ENCODE measurements at places on chromosomes 12 and 14.

GRCh38 chr14:105049753-105050550, 15.3 kb downstream of the GPR132 start:
- no peak for DNase-seq

GRCh38 chr14:93115821-93116675, at the start of gene ITPK1:
Gene ITPK1, minus strand, starts transcription at chr14:93115925. Its CDS starts 762 bp downstream, at chr14:93115163.
- DNase-seq = peak; percentile 61

GRCh38 chr12:113796852-113797534, 169.1 kb downstream of the RBM19 start:
- DNase-seq = no peak

- no peak for DNase-seq
Measured at GRCh38 chr12:98317939-98318899, 197.2 kb upstream of the TMPO start.

DNA sequence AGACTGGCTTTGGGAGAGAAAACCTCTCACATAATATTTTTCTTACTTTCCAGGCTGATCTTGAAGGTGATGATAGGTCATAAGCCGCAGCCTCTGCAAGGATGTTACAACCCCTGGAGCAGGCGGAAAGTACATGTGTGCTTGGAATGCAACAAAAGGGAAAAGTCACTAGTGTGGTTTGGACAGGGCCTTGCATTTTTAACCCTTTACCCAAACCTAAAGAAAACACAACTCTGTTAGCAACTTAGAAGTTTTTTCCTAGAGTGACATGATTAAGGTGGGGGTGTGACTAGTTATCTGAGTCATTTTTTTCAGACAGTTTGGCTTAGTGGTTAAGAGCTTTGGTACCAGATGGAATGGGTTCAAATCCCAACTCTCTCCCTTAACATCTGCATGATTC, 97.0 kb downstream of the TMEM30B start:
- DNase-seq = no peak

DNA sequence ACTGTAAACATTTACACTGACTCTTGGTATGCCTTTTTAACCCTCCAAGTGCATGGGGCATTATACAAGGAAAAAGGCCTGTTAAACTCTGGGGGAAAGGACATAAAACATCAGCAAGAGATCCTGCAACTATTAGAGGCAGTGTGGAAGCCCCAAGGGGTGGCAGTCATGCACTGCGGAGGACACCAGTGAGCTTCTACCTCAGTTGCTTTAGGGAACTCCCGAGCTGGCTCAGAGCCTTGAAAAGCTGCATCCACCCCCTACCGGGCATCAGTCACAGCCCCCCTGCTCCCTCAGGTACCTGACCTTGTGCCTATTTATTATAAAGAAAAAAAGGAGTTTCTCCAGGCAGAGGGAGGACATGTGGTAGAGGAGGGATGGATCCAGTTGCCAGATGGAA, 695.6 kb upstream of the LMO3 start:
- DNase-seq = no peak

DNA sequence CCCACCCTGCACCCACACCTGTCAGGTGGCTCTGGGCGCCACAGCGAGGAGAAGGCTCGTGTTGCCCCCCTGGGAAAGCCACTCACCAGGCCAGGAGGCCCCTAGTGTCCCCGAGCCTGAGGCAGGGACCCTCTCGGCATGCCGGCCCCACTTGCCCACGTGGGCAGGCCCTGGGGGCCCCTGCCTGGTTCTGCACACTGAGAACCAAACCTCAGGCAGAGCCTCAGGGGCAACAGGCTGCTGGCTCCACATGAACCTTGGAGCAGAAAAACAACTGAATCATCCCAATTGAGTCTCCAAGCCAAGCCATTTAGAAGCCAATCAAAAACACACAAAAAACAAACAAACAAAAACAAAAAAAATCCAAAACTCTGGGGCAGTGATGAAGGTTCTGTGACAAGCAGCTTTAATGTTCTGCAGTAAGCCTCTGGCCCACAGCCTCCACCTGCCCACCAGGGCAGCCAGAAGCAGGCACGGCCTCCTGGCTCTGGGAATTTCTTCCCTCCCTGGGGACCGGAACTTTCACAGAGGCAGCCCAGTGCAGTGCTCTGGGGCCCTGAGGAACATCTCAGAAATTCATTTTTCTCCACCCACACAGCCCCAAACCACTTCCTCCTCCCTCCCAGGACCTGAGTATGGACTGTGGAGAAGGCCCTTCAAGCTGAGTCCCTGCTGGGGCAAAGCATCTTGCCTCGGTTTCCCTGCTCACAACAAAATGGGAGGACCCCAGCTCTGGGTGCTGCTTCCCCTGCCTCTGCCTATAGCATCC, 90.2 kb downstream of the CHGA start:
- DNase-seq = no peak

DNA sequence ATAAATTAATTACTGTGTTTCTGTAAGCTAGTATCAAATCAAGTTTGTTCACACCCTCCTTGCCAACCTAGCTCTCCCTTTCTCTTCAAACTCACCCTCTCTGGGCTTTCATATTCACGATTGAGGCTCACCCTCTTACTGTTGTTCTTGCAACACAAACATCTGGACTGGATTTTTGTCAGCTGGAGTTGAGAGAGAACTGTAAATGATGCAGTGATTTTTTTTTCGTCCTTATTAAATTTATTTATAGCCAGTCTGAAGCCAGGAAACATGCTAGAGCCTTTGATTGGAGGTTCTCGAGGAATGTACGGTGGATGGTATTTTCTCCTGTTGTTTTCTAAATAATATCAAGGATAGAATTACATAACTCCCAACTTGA, 485.1 kb downstream of the ZFP36L1 start:
- no peak for DNase-seq

DNA sequence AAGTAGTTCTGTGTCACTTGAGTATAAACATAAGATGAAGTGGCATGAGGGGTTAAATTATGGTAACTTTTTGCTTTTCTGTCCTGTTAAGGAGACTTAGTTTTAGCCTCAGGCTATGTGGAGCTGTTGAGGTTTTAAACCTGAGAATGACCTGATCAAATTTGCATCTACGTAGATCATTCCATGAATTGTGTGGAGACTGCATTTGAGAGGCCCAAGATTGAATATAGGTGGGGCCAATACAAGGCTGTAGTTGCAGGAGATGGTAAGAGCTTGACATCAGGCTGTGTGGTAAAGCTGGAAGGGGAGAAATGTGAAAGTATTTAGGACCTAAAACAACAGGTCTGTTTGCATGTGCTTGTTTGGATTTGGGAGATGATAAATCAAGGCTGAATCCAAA, 249.5 kb downstream of the SLC16A7 start:
- no peak for DNase-seq

- DNase-seq = no peak
Measured at GRCh38 chr14:75205591-75205990, 29.2 kb upstream of the TMED10 start.

GRCh38 chr14:77066578-77067172, 31.4 kb upstream of the CIPC start:
- DNase-seq = no peak

- no peak for DNase-seq
Measured at GRCh38 chr14:100470523-100470897, 116.7 kb downstream of the BEGAIN start.

DNA sequence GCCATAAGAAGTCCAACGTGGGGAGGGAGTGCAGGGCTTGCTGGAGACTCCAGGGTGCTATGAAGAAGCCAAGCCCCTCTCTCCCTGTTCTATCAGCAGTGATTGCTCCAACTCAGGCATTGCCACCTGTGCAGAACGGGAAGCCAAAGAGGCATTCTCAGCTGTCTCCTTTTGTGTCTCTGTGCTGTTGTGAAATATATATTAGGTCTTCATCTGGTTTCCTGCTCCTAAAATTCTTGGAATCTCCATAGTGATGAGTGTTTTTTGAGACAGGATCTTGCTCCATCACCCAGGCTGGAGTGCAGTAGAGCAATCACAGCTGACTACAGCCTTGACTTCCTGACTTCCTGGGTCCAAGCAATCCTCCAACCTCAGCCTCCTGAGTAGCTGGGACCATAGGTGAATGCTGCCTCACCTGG, 51.2 kb upstream of the AEBP2 start:
- no peak for DNase-seq

GRCh38 chr12:5510251-5510805, 78.4 kb downstream of the NTF3 start:
- no peak for DNase-seq

DNA sequence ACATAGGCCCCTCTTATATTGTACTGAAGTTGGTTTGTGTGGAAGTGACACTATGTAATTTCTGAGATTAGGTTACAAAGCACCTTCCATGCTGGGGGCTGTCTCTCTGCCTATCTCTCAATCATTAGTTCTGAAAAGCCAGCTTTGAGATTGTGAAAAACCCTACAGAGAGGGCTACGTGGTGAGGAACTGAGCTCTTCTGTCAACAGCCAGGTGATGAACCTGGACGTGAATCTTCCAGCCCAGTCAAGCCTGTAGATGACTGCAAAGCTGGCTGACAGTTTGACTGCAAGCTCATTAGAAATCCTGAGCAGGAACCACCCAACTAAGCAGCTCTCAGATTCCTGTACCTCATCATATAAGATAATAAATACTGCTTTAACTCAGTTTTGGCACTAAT, 36.3 kb upstream of the BBS10 start:
- no peak for DNase-seq

GRCh38 chr14:71414631-71415403, 507.6 kb downstream of the PCNX1 start:
- DNase-seq = no peak

DNA sequence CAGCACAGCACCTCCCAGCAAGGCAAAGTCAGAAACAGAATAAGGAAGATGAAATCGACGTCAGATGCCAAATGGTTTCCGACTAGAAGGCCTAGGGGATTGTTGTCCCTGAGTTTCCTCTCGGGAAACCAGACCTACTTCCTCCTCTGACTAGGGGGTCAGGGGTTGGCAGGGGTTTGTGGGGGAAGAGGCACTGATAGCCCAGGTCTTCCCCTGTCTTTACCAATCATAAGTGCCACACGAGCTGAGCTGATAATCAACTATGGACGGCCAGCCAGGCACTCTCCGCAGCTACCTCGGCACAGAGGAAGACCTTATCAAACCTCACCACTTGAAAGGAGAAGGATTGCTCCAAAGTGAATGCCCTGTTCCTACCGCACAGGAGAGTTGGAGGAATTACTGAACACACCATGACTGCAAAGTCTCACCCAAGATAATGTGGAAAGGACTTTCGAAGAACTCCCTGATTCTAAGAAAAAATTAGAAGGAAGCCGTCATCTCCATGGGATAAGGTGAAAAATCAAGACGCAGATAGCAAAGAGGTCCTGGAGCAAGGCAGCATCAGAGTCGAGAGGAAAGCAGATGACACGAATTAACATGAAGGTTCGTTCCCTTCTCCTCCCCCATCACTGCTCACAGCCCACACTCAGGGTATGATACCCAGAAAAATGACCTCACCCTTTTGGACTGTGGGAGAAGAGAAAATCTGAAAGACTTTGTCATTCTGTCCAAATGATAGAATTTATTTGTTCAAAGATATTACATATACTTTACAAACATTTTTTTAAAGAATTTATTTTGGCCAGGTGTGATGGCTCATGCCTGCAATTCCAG, 77.7 kb upstream of the MED13L start:
- DNase-seq = no peak

DNA sequence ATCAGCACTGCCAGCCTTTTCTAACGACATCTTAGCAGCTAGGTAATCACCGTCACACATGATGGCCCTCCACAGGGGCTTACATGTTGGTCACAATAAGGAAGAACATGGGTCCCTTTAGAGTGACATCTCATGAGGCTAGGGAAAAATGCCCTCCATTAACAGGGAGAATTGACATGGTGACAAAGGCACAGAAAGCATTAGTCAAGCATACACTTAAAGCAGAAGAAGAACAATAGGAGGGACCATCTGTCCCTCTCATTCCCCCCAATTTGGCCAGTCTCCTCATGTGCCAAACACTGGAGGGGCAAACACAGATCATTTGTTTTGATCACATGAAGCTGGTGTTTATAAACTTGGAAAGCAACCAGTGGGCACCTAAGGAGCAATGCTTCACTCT, 78.0 kb downstream of the GRIP1 start:
- no peak for DNase-seq

GRCh38 chr12:22284871-22285270, 49.6 kb downstream of the ST8SIA1 start:
- DNase-seq = no peak

Measured in activated naive CD4-positive, alpha-beta T cell treated with Interleukin-2 at 50 U/mL for 16 hours (primary cell).